ENCODE measurements at places on chromosomes 7 and 10. TPM values are rescaled to one million over a fixed set of nuclear protein-coding genes. Genes with fewer than 3 reads are reported as not detected.

DNA sequence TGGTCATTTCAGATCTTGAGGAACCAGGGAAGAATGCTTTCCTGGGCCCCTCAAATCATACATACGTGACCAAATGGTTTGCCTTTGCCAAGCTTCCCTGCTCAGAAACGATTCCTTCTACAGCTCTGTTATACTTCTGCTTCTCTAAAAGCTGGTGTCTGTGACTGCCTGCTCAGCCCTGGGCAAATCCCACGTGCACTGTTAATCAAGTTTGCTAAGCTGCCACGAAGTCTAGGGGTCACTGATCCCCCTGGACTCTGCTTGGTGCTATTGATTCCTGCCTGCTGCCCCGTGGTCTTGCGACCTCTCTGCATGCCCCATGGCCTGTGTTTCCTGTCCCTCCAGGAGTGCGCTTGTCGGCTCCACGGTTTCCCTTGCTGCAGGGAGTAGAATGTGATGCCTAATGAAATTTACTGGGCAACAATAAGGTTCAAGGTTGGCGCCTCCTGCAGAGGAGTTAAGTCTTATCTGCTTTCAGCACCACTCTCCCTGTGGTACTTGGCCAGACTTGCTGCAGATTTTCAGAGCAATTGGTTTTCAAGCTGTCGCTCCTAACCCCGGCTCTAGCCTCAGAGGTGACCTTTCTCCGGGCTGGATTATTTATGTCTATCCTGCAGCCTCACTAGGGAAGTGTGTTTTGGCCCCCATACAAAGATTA lies 201.6 kb upstream of the FZD8 start:
- no peak for DNase-seq

The DNAJB6 gene
- 155 TPM for total RNA-seq

The CNNM1 gene
- total RNA-seq = 0.28 TPM

GRCh38 chr10:33153251-33153967 lies 181.1 kb downstream of the NRP1 start:
- no peak for DNase-seq

- no peak for DNase-seq
Measured at GRCh38 chr7:137439829-137440825, 96.6 kb upstream of the PTN start.
